Aorta (tissue), 5 donors: ENCODE measurements at places on chromosomes 13 and 19. TPM values are rescaled to one million over a fixed set of nuclear protein-coding genes. Genes with fewer than 3 reads are reported as not detected.

KPNA3 gene
- total RNA-seq: 29.9 TPM

ZNF555 gene
- 9.5 TPM for total RNA-seq

SERP2 gene
- total RNA-seq: 3.4 TPM

BRME1 gene
- 2.3 TPM for total RNA-seq

MUC16 gene
- total RNA-seq: 0.03 TPM

TEX101 gene
- not detected for total RNA-seq

ZNF880 gene
- 29.7 TPM for total RNA-seq

CEACAM6 gene
- total RNA-seq: 0.33 TPM

GPX4 gene
- 165 TPM for total RNA-seq

ZNF253 gene
- total RNA-seq: 12.6 TPM

GRCh38 chr19:16678498-16678897 lies 17.6 kb downstream of the TMEM38A start:
- peaks cover 4% of the 10 kb centered on the region for H3K36me3 ChIP-seq
- DNase-seq: no peak
- no peak overlapping the region for H3K4me3 ChIP-seq

- no peak for DNase-seq
- no peak overlapping the region for H3K27ac ChIP-seq
- H3K36me3 ChIP-seq: no peaks in the 10 kb centered on the region
- H3K4me1 ChIP-seq: no peaks in the 10 kb centered on the region
- no peak overlapping the region for H3K4me3 ChIP-seq
These were observed 210.0 kb downstream of the IRS2 start for GRCh38 chr13:109576331-109576813.

DNA sequence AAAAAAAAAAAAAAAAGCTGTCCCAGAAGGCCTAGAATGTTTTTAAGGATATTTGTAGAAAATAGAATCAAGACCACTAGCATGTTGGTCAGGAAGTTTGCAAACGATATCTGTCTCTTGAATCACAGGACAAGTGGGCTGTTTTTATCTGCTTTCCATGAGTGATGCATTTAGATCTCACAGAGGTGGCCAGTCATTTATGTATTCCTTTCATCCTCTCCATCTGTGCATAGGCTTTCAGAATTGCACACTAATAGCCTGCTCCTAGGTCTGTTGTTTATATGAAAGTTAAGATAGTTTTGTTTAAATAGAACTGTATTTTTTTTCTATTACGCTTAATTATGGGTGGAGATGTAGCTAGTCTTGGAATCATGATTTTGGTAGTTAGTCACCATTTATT lies 289.5 kb downstream of the SHISA2 start:
- no peaks in the 10 kb centered on the region for H3K4me1 ChIP-seq
- DNase-seq: no peak
- no peaks in the 10 kb centered on the region for H3K27me3 ChIP-seq
- H3K36me3 ChIP-seq: no peaks in the 10 kb centered on the region
- no peak overlapping the region for H3K27ac ChIP-seq

- DNase-seq: peak; percentile 23
- H3K4me1 ChIP-seq: no peaks in the 10 kb centered on the region
- H3K27ac ChIP-seq: no peak overlapping the region
- no peak overlapping the region for H3K4me3 ChIP-seq
- H3K27me3 ChIP-seq: no peaks in the 10 kb centered on the region
- H3K36me3 ChIP-seq: no peaks in the 10 kb centered on the region
These were observed 1385.3 kb upstream of the SPRY2 start for GRCh38 chr13:81726037-81726726.

DNA sequence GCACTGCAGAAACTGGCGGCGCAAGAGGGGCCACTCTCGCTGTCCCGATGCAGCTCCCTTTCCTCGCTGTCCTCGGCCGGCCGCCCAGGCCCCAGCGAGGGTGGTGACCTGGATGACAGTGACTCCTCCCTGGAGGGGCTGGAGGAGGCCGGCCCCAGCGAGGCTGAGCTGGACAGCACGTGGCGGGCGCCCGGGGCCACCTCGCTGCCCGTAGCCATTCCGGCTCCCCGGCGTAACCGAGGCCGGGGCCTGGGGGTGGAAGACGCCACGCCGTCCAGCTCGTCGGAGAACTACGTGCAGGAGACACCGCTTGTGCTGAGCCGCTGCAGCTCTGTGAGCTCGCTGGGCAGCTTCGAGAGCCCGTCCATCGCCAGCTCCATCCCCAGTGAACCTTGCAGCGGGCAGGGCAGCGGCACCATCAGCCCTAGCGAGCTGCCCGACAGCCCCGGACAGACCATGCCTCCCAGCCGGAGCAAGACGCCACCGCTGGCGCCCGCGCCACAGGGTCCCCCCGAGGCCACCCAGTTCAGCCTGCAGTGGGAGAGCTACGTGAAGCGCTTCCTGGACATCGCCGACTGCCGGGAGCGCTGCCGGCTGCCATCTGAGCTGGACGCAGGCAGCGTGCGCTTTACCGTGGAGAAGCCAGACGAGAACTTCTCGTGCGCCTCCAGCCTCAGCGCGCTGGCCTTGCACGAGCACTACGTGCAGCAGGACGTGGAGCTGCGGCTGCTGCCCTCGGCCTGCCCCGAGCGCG lies 12.4 kb downstream of the C19orf25 start:
- no peak overlapping the region for H3K27ac ChIP-seq
- no peaks in the 10 kb centered on the region for H3K36me3 ChIP-seq
- H3K4me1 ChIP-seq: no peaks in the 10 kb centered on the region
- H3K27me3 ChIP-seq: no peaks in the 10 kb centered on the region
- DNase-seq: no peak

GRCh38 chr13:98470920-98471319 lies 106.0 kb downstream of the STK24 start:
- H3K4me1 ChIP-seq: no peaks in the 10 kb centered on the region
- H3K27me3 ChIP-seq: no peaks in the 10 kb centered on the region
- DNase-seq: no peak
- H3K4me3 ChIP-seq: no peak overlapping the region
- H3K27ac ChIP-seq: no peak overlapping the region

- H3K4me3 ChIP-seq: no peak overlapping the region
- H3K4me1 ChIP-seq: no peaks in the 10 kb centered on the region
- DNase-seq: no peak
- no peaks in the 10 kb centered on the region for H3K36me3 ChIP-seq
- H3K27me3 ChIP-seq: no peaks in the 10 kb centered on the region
These were observed 25.2 kb upstream of the CEACAM1 start for GRCh38 chr19:42553292-42554045.

GRCh38 chr13:26759907-26760831 lies at the start of gene GPR12:
GPR12 (minus strand) TSS chr13:26760786; CDS start chr13:26759827, 959 bp downstream.
- no peaks in the 10 kb centered on the region for H3K4me1 ChIP-seq
- H3K36me3 ChIP-seq: no peaks in the 10 kb centered on the region
- H3K27ac ChIP-seq: no peak within 1 kb of the TSS
- H3K4me3 ChIP-seq: peak within 1 kb of the TSS; percentile 21

DNA sequence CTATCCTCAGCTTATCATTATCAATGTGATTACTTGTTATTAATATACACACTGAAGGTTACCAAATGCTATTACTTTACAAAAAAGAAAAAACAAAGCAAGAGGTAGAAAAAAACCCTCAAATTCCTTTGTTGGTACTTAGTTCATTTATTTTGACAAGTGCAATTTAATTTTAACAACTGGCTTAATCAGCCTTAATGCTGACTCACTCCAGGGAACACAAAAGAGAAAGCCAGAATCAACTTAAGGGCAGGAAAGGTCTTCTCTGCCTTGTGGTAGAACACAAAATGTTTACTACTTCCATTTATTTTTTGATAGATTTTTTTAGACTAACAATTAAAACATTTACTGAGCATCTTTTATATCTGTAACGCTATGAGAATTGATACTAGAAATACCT lies 417.1 kb downstream of the PCDH17 start:
- no peak overlapping the region for H3K4me3 ChIP-seq
- no peak for DNase-seq
- H3K36me3 ChIP-seq: no peaks in the 10 kb centered on the region
- no peak overlapping the region for H3K27ac ChIP-seq

DNA sequence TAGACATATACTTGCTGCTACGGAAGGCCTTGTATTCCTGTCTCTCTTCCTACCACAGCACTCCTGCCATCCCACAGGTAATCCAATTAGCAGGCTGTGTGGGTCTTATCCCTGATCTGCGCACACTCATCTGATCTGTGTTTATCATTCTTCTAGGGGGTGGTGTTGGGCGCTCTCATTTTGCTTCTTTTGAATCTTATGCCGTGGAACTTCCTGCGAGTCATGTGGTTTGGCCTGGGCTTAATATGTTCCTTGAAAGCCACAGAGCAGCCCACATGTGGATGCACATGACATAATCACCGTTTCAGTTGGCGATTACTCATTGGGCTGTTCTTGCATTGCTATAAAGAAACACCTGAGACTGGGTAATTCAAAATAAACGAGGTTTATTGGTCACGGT lies 7.5 kb downstream of the RASA3 start:
- no peaks in the 10 kb centered on the region for H3K4me1 ChIP-seq
- H3K27ac ChIP-seq: no peak overlapping the region
- no peaks in the 10 kb centered on the region for H3K36me3 ChIP-seq
- no peak overlapping the region for H3K4me3 ChIP-seq

- no peak for DNase-seq
- no peaks in the 10 kb centered on the region for H3K36me3 ChIP-seq
- no peaks in the 10 kb centered on the region for H3K27me3 ChIP-seq
- no peak overlapping the region for H3K27ac ChIP-seq
- no peak overlapping the region for H3K4me3 ChIP-seq
These were observed 34.9 kb upstream of the POMP start for GRCh38 chr13:28623782-28624706.

DNA sequence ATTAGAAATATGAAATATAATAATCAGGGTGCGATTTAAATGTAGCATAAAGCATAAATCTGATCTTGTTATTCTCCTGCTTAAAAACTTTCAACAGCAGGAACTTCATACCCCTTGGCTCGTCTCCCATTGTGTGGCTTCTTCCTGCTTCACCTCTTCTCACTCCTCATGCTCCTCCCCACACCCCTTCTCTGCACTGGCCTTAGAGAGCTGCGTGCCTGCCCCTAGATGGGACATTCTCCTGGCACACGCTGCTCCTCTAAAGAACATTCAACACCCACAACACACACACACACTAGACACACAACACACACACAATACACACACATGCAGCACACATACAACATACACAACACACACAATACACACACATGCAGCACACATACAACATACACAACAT lies 104.6 kb upstream of the RAP2A start:
- no peaks in the 10 kb centered on the region for H3K36me3 ChIP-seq
- H3K4me3 ChIP-seq: no peak overlapping the region
- no peaks in the 10 kb centered on the region for H3K27me3 ChIP-seq
- peaks cover 4% of the 10 kb centered on the region for H3K4me1 ChIP-seq
- DNase-seq: no peak
- H3K27ac ChIP-seq: no peak overlapping the region

DNA sequence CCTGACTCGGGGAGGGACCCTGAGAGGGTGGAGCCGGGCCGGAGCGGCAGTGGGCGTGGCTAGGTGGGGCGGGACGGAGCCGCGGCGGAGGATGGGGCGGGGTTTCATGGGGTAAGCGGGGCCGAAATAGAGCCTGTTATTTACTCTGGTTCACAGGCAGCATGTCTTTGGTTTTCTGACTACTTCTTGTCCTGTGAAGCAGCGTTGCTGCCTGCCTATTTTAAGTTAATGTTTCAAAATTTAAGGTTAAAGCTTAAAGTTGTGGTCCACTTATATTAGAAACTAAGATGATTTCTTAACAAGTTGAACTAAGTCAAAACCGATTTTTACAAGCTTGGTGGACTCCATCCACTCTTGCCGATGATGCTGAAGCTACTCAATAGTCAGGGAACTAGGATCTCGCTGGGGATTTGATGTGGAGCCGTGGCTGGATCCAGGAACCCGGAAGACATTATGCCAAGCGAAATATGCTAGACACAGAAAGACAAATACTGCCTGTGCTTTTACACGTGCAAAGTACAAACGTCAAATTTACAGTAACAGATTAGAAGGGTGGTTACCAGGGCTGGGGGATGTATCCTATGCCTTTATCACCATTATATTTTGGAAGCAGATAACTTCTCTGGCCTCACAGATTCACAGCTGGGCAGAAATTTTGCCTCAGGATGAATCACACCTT lies 433 bp upstream of the ZNF616 start:
- no peak for DNase-seq
- H3K4me3 ChIP-seq: peak overlapping the region; percentile 22
- H3K36me3 ChIP-seq: no peaks in the 10 kb centered on the region
- peak overlapping the region; percentile 67 for H3K27ac ChIP-seq
- H3K4me1 ChIP-seq: peaks cover 3% of the 10 kb centered on the region

DNA sequence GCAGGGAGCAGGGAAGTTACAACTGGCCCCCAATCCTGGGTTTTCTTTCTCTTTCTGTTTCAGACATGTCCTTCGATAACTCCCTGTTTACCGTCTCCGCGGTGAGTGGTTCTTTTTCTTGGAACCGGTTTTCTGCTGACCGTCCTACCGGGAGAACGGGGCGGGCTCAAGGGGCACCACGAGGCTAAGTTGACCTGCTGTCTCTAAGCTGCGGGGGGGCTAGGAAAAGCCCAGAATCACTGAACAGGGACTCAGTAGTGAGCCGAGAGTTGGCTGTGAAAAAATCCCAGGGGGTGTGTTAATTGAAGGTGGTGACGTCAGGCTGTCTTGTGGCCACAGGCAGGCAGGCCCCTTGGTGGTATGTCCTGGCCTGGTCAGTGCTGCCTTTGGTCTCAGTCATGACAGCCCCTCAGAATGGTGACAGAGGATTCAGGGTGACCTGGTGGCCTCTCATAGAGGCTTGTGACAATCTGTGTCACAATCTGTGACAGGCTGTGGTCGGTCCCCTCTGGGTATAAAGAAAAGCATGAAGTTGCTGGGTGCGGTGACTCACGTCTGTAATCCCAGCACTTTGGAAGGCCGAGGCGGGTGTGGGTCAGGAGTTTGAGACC lies 8.1 kb upstream of the CARM1 start:
- no peak overlapping the region for H3K4me3 ChIP-seq
- peak overlapping the region; percentile 39 for H3K27ac ChIP-seq
- H3K27me3 ChIP-seq: no peaks in the 10 kb centered on the region
- no peaks in the 10 kb centered on the region for H3K4me1 ChIP-seq

DNA sequence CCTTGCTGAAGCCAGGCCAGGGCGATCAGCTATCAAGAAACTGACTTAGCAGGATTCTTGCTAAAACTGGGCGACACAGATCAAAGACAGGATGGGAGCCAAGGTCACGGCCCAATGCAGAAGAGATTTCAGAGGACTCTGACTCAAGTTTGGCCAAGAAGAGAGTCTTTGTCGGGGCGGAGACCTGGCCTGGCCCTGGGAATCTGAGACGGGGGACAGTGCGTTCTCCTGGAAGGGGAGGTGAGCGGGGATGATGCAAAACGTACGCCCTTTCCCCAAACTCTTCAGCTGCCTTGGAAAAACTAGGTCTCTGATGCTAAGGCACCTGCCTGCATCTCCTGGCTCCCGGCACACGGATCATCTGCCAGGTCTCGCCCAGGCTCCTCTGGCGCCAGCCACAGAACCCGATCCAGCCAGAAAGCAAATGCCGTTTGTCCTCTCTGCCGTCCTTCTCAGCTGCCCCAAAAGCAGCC lies 9.8 kb downstream of the MVB12A start:
- no peaks in the 10 kb centered on the region for H3K27me3 ChIP-seq
- H3K27ac ChIP-seq: no peak overlapping the region
- DNase-seq: no peak
- H3K36me3 ChIP-seq: no peaks in the 10 kb centered on the region
- H3K4me1 ChIP-seq: no peaks in the 10 kb centered on the region

GRCh38 chr13:38415233-38415632 lies 65.6 kb downstream of the UFM1 start:
- no peaks in the 10 kb centered on the region for H3K4me1 ChIP-seq
- H3K36me3 ChIP-seq: no peaks in the 10 kb centered on the region
- H3K27ac ChIP-seq: no peak overlapping the region
- no peak overlapping the region for H3K4me3 ChIP-seq

- no peaks in the 10 kb centered on the region for H3K36me3 ChIP-seq
- no peak overlapping the region for H3K4me3 ChIP-seq
- no peak for DNase-seq
- no peaks in the 10 kb centered on the region for H3K4me1 ChIP-seq
These were observed 62.4 kb upstream of the RNF113B start for GRCh38 chr13:98239162-98240076.
